ENCODE measurements at places on chromosomes 3 and 15.

DNA sequence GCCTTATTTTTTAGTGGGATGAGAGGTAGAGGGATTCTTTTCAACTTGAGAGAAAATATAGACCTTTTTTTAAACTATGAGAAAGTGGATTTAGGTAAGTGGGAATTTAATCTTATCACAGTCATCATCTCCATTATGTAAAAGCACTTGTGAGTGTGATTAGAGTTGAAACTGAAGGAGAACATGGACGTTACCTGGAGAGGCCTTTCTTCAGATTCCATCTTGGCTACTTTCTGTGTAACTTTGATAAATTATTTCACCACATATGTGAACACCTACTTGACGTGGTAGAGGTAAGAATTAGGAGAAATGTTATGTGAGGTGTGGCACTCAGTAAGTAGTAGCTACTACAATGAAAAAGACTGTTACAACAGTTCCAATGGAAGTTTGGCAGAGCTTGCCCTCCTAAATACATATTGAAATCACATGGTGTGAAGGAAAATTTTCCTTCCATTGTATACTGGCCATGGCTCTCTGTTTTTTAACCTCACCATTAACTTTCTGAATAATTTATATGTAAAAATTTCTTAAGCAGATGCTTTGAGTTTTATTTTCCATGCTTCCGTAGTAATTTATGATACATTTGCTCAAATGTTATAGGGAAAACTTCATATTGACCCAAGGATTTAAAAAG lies 193.3 kb downstream of the FNDC3B start:
- no peak for DNase-seq

DNA sequence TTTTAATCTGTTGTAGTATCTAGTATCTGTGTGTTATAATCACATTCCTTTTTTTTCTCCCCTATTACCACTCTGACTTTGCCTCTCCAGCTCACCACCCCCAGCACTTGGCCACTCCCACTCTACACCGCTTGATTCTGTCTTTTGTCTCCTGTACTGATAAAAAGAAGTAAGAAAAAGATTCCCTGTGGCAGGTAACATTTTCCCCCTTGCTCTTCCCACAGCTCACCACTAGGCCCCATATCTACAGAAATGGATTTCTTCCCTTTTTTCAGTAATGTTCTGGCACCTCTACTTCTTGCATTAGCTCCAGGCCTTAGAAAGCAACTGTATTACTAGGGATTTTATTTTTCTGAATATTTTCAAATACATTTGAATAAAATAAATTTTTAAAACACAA lies 25.6 kb downstream of the KCNH8 start:
- DNase-seq: no peak

DNA sequence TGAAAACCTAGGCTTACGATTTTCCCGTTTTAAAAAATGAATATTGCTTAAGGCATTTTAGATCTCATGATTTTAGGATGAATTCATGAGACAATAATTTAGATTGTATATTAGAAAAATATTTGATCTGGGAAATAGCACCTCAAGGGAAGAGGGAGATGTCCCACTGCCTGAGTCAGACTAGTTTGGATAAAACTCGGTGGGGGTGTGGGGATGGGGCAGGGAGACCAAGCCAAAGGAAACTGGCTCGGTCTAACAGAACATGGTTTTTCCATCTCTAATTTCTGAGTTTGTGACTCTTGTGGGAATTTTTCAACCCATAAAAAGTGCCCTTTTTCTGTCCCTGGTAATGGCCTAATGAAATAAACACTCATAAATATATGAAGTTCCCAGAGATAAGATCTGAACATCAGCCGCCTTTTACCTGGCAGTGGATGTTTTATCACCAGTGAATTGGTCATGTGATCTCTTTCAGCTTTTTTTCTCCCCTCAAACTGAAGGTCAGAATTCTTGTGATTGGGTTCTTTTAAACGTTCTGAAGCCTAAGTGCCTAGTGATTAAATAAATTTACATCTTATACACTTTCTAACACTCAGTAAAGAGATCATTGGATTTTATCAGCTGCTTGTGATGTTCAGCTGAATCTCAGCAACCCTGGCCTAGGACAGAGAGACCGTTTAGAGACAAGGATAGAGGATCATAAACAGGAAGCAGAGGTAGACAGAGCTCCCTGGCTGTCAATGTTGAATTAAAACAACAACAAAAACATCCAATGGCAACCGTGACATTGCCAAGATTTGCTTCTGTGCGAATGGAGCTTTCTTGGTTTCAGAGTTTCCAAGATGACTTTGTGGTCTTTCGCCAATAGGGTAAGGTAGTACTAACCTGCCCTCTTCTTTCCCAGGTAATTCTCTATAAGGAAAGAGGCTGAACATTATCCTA lies 1038.2 kb downstream of the MCTP2 start:
- no peak for DNase-seq

- DNase-seq: no peak
Measured at GRCh38 chr15:63255489-63255990, 21.9 kb upstream of the APH1B start.

DNA sequence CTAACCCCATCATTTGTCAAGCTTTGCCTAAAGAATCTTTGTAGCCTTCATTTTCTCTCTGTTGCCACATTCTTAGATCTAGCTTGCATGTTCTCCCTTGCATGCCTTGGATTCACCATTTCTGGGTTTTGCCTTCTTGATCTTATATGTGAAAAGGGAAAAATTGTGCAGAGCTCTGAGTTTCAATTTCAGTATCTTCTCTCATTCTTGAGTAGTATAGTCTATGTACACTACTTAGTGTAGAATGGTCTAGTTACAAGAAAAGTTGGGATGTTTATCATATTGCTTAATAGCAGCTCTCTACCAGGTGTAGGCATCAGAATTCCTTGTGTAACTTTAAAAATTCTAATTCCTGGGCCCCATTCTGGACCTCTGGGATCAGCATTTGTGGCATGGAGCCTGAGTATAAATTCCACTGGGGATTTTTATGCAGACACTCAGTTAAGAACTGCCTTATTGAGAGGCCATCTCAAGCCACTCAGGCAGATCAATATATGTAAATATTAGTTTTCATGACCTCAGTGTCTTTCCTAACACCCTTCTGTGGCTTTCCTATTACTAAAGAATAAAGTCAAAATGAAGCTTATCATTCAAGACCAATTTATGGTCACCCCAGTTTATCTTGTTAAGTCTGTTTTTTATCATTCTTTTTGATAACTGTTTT lies 23.4 kb downstream of the GTF2E1 start:
- no peak for DNase-seq

DNA sequence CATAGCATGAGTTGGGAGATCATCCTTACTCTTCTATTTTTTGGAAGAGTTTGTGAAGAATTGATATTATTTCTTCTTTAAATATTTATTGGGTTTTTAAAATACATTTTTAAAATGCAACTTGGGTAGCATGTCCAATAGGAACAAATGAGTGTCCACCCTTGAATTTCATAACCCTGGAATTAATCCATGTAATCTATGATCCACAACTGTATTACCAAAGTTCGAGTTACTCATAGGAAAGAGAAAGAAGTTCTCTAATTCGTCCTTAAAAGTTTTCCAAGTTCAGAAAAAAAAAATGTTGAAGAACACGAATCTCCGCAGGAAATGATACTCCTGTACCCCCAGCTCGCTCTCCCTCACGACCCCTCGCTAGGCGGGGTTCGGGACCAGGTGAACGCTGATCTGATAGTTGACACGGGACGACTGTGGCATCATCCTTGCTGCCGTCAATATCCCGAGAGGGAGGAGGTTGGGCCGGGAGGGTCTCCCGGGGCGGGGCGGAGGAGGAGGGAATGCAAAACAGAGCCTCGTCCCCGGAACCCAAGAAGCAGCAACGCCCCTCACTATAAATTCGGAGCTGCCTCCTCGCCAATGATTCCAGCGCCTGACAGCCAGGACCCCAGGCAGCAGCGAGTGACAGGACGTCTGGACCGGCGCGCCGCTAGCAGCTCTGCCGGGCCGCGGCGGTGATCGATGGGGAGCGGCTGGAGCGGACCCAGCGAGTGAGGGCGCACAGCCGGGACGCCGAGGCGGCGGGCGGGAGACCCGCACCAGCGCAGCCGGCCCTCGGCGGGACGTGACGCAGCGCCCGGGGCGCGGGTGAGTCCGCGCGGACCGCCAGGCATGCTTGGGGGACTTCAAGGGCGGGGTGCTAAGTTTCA lies at the start of gene AGTR1:
Gene AGTR1 (plus strand): TSS at position 598 of the 884 bp plus-strand sequence. CDS start 43,133 bp downstream, outside the sequence.
- no peak for DNase-seq

DNA sequence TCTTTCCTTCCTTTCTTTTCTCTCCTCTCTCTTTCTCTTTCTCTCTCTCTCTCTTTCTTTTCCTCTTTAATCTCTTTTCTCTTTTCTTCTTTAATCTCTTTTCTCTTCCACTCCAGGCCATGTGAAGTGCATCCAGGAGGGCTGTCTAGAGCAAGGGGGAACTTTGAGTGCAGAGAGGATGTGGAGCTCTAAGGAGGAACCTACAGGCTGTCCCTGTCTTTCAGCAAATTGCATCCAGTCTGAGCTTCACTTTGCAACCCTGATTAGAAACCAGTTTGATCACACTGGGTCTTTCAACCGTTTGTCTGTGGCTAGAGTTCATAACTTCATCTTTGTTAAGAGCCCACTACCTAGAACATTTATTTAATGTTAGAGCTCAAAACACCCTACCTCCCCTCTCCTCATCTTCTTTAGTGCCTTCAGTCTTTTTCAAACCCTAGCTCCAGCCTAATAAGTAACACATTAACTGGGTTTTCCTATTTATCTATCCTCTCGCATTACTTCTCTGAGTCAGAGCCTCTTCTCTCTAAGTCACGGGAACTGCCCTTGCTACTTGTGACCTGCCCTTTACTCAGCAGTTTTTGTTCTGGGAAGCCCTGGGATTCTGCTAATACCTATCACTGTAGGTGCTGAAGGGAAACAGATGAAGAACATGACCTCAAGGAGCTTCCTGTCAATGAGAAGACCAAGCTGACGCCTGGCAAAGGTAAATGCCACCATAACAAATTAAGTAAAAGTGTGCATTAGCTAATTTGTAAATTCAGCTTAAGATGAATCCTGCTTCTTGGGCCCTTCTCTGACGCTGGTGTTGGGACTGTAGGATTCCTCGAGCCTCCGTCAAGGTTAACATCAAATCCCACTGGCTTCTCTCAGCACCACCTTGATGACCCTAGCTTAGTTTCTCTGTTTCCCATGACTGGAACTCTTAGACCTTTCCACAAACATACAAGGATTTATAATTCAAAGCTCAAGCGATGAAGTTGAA lies at the start of gene GCNT3:
Gene GCNT3 (plus strand): TSS at position 508 of the 985 bp plus-strand sequence. CDS start 6,456 bp downstream, outside the sequence.
- DNase-seq: no peak

- DNase-seq: no peak
Measured at GRCh38 chr15:29904757-29905417, 82.6 kb upstream of the TJP1 start.

DNA sequence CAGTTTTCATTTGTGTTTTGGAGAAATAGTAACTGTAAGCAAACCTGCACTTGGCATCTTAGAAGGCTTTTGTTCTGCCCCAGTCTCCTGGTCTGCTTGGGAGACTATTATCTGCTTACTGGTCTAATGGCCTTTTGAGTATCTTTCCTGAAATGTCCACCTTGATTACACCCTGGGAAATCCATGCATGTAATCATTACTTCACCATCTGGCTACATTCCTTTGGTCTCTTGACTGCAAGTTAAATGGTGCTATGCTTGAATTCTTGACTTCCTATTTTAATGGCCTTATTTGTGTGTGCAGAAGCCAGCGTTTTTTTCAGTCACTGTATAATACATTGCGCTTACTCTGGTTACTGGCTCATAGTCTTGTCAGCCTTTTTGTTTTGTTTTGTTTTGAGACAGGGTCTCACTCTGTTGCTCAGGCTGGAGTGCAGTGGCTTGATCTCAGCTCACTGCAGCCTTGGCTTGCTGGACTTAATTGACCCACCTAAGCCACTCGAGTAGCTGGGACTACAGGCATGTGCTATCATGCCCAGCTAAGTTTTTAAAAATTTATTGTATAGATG lies 30.0 kb downstream of the CHD2 start:
- DNase-seq: no peak

DNA sequence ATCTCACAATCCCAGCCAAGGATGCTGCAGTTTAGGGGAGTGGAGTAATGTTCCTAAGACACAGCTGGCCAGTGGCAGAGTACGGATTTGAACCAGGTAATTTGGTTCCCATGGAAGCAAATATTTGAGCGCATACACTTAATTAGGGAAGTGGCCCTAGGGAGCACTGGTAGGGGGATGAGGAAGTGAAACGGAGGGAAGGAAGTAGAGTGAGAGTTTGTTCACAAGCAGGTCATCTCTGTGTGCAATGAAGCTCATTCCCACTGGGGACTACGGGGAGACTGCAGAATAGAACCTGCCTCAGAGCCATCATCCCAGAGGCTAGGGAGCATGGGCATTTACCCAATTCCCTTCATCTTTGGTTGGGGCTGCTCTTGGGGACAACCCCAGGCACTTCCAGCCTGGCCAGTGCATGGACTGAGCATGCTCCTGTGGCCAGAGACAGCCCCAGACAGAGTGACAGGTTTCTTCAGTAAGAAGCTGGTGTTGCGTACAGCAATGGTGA lies 317.2 kb upstream of the PROK2 start:
- DNase-seq: no peak

- no peak for DNase-seq
Measured at GRCh38 chr15:92576597-92577200, 78.9 kb downstream of the FAM174B start.

DNA sequence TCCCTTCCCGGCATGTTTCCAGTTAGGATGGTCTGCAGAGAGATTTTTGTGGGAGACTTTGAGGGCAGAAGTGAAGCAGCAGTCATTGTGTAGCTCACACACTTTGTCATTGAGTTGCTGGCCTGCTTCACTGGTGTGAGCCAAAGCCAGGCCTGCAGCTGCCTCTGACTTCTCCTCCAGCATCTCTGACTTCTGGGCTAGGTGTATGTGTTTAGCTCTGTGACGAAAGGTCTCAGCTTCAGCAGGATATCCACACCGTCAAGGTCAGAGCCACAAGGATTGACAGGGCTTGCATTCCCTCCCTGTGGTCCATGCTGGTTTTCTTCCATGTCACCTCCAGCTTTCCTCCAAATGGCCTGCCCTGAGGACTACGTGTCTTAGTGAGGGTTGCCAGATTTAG lies 57.1 kb upstream of the OSBPL11 start:
- no peak for DNase-seq

DNA sequence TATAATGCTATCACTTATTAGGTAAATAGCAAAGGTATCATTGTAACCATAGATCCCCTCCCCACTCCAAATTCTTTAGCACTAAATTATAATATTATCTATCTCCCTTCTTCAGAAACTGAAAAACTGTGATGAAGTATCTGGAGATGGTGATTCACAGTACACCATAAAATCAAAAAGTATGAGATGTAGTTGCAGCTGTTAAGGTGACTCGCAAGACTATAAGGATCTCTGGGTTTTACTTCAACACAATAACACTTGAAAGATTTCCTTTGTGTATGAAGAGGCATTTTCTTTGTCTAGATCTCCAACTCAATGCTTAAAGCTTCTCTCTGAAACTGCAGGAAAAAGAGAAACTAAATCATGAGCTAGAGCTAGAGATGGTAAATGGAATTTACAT lies 46.9 kb downstream of the IFT57 start:
- DNase-seq: no peak

Measured in cortex of kidney (tissue), 1 donor.